ENCODE measurements at places on chromosomes 16 and 17.
A peak's percentile ranks its signal among the peaks of the same experiment; 100 is the strongest.

- DNase-seq, result no peak
Observed at GRCh38 chr17:49687878-49688491, 10.1 kb upstream of the SPOP start.

- DNase-seq, result no peak
Observed at GRCh38 chr17:33572615-33573014, 279.5 kb upstream of the ASIC2 start.

GRCh38 chr16:83137326-83137781 lies 510.6 kb downstream of the CDH13 start:
- DNase-seq, result no peak

- DNase-seq, result no peak
Observed at GRCh38 chr16:10519929-10520868, 60.2 kb downstream of the EMP2 start.

GRCh38 chr17:81515530-81516041 lies 3.0 kb upstream of the ACTG1 start:
- no peak for DNase-seq

DNA sequence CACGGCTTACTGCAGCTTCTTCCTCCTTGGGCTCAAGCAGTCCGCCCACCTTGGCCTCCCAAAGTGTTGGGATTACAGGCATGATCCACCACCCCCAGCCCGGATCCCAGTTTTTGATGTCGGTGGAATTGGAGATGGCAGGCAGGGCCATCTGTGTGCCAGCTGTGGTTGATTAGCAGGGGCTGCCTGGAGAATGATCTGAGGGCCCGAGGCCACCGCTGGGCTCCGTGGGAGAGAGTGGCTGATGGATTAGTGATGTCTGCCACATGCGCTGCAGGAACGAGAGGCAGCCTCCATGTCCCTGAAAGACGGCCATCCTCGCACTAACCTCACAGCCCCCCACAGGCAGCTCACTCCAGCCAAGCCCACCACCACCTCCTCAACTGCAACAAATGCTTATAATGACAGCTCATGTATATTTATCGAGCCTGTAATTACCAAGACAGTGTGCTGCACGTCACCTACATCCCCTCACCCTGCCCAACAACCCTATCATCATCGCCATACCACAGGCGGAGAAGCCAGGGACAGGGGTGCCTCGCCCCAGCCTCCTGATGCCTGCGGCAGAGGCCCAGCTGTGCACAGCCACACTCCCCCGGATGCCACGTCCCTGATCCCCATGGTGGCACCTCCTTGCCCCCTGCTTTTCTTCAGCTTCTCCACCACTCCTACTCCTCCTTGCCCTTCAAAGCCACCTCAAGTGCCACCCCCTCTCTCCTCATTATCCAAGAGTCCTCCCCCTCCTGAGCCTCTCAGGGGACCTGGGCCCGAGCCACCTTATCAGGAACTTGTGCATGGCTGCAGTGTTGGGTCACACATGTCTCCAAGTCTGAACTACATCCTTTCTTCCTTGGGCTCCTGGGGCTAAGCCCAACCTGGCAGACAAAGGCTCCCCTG lies 33.2 kb downstream of the ACTG1 start:
- no peak for DNase-seq

DNA sequence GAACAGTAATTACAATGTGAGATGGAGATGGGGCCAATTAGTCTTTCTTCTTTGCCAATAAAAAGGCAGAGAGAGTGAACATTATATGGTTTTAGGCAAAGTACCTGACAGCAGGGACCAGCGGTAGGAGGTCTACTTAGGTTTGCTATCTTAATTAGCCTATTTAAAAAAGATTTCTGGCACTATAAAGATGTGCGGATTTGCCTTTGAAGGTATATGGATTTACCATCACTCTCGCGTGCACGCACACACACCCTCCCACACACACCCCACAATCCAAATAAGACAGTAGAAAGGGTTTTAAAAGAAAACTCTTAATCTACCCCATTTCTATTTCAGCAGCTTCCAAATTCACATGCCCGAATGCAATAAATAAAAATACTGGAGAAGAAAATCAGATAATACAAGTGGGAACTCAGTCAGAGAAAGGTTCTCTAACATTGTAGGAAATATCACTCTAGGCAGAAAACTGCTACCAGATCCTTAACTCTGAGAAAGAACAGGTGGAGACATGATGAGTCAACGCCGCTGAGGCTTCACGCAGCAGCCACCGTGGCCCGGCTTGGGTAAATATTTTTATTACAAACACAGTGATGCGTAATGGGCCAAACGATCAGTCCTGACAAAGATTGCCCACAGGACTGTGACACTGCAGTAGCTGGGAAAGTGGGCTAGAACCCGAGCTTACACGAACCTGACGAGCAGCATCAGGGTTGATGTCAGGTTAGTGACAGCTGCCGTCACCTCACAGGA lies 66.6 kb upstream of the AXIN2 start:
- DNase-seq, result no peak

DNA sequence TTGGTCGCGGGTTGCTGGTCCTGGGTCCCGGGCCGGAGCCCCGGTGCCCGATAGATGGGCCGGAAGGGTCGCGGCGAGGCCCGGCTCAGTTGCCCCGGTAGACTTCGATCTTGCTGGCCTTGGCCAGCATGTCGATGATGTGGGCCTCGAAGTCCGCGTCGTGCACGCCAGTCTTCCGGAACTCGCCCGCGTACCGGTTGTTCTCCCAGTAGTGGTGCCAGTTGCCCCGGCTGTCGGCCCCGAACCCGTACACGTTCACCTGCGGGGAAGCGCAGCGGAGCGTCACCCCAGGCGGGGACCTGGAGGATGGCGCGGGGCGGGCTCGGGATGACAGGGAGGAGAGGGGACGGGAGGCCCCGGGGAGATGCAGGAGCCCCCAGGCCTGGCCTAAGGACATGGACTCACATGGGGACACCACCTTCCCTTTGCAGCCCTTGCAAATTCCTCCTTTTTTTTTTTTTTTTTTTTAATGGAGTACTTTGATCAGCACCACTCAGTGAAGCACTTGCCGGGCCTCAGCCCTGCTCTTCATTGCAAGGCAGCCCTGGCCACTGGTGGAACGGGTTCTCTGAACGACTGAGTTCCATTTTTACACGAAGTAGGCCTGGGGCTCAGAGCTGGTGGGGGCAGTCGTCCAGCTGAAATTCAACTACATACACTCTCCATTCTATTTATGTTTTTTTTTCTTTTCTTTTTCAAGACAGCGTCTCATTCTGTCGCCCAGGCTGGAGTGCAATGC lies 35.1 kb downstream of the DDX19A start:
- DNase-seq, result no peak

DNA sequence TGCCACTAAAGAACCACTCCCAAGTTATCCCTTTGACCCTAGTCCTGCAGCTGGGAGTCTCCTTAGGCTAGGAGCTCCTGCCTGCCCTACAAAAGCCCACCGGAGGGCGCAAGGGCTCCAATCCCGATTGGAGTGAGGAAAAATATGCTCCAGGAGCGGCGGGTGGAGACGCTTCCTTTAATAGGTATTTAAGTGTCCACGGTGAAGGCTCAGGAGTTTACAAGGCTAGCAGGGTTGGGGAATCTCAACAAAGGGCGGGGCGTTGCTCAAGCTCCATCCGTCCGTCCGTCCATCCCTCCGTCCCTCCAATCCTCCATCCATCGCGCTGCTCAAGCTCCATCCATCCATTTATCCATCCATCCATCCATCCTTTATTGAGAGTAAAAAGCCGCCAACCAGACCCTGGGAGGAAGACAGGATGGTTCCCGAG lies 556 bp upstream of the SPNS1 start:
- no peak for DNase-seq

DNA sequence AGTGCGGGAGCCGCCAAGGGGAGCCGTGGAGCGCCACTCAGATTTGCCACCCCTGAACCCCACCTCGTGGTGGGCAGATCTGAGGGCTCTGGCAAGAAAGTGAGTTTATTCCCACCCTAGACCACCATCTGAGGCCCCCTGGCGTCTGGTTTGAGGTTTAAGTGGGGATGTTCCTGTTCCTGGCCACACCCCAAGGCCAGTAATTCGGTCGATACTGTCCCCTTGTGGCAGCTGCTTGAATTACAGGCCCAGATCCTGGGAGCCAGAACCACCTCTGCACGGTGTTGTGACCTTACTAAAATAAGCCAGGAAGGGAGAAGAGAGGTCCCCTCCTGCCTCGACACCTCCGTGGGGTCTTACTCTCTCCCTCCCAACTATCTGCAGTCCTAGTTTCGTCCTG lies 3.3 kb upstream of the LAT start:
- no peak for DNase-seq

DNA sequence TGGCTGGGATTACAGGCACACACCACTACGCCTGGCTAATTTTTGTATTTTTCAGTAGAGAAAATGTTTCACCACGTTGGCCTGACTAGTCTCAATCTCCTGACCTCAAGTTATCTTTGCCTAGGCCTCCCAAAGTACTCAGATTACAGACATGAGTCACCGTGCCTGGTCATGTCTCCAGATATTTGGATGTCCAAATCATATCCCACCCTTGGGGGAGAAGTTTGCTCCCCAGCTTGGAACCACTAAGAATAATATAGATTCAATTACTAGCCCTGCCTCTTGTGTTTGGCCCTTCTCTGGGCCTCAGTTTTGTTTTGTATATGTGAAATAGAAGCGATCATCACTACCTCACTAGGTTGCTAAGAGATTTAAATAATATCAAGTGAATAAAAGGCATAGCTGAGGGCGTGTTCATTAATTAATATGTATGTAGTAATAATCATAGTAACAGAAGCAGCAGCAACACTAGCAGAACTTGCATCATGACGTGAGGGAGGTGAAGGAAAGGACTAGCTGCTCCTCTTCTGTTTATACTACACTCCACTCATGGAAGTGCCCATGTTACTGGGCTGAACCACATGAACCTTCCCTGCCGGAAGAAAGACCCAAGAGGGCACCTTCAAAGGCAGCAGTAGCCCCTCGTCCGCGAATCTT lies 253.6 kb upstream of the XYLT1 start:
- DNase-seq, result no peak

- no peak for DNase-seq
Observed at GRCh38 chr17:80364091-80364691, 50.8 kb upstream of the ENDOV start.

GRCh38 chr16:31876951-31877828 lies 3.6 kb downstream of the ZNF267 start:
- no peak for DNase-seq

GRCh38 chr17:41500131-41500911 lies 5.1 kb downstream of the KRT13 start:
- DNase-seq, result no peak

DNA sequence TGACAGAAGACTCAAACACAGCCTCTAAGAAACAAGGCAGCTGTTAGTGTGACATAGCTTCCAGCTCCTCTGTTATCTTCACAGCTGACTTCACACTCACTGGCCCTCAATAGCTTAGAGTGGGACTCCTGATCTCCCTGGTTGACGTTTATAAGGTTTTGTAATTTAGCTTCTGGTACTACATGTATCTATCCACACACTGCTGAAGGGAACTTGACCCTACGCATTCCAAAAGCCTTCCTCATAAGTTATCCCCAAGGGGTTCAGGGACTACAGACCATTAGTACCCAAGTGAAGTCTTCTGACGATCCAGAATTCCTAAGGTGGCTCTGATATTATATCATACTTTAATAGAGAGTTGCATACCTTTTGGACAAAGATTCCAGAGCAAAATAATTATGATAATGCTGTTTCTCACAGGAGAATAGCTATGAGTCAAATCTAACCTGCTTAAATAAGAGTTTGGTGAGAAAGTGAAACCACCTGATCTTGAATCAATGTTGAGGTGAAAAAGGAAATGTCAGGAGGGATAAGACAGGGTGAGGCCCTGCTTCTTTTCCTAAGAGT lies 14.5 kb downstream of the ACACA start:
- DNase-seq, result no peak

- DNase-seq, result peak; percentile 62
Observed at GRCh38 chr17:231966-232807, 50.7 kb upstream of the DOC2B start.

GRCh38 chr16:86857807-86858206 lies 279.5 kb downstream of the FOXL1 start:
- no peak for DNase-seq

- DNase-seq, result no peak
Observed at GRCh38 chr16:23931199-23931598, 95.4 kb downstream of the PRKCB start.

GRCh38 chr16:81808933-81809480 lies 29.9 kb downstream of the PLCG2 start:
- no peak for DNase-seq
